ENCODE measurements at places on chromosomes 4 and X.

DNA sequence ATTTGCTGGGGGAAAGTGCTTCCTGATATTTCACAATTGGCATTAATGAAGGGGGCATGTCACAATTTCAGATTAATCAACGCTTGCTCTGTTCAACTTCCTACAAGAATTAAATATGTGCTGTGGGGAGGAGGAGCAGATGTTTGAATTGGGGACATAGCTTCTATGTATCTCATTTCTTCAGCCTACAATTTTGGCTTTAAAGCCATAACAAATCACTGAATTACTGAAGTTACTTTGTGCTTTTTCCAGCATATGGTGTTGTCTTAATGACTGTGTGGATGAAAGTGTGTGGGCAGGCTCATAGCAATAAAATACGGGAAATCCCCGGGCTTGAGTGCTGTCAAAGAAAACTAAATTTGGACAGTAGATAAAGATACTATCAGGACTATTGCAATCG lies 813 bp downstream of the TLR7 start:
- no peak for DNase-seq

- DNase-seq = peak; percentile 16
Observed at GRCh38 chrX:129540722-129541184, 694 bp downstream of the OCRL start.

DNA sequence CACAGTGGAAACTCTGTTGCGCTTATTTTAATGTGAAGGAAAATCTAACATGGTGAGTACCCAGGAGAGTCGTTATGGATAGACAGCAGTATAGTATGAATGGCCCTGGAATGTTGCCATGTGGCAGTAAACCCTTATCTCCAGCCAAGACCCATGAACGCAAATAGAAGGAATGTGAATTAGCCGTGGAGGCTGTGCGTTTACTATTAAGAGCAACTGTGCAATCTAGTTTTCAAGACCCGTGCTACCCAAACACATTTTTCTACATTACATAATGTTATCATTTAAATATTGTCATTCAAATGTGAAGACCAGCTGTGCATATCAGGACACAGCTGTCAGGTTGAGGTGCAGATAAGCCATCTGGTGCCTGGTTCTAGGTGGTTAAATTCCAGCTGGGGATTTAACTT lies 13.3 kb upstream of the AGA start:
- no peak for DNase-seq

- peak; percentile 87 for DNase-seq
Observed at GRCh38 chr4:163332526-163333406, at the start of gene NPY1R. TSS of gene NPY1R (minus strand) at chr4:163332596. CDS start at chr4:163326554, 6,042 bp downstream.

DNA sequence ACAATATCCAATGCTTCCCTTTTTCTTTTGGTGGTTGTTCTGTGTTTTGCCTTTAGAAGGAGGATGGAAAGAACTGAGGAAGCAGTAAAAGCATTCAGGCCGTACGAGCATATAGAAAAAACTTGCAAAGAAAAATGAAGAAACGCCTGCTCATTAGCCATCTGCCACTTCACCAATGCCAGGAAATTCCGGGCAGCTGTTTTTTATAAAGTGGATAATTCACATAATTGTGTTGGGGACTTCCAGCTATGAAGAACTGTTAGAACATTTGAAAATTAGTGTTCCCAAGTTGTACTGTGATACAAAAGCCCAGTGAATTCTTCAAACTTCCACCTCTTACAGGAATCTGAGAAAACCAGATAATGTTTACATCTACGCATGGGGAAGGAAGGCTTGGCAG lies 11.7 kb downstream of the RELL1 start:
- DNase-seq = peak; percentile 58

DNA sequence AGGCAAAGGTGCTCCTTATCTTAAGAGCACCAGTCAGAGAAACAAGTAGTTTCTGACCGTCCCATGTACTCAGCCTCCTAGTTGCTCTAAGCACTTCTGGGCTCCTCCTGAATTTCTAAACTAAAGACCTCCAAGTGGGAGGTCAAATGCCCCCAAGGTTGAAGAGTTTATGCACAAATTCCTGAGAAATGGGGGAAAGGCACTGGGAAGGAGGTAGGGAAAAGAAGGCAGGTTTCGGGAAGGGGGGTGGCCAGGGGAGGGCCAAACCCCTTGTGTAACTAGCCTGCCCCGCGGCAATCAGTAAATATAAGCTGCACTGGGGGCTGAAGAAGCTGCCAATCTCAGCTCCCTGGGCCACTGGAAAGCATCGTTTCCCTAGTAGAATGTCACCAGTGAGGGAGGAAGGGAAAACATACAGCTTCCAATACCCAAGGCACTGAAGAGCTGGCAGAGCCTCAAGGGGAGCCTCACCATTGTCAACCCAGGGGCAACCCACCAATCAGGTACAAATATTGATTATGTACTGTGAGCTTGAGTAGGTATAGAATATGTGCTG lies 3.4 kb downstream of the FOXO4 start:
- DNase-seq = no peak

- DNase-seq = no peak
Observed at GRCh38 chr4:81256059-81256970, 41.3 kb upstream of the PRKG2 start.

DNA sequence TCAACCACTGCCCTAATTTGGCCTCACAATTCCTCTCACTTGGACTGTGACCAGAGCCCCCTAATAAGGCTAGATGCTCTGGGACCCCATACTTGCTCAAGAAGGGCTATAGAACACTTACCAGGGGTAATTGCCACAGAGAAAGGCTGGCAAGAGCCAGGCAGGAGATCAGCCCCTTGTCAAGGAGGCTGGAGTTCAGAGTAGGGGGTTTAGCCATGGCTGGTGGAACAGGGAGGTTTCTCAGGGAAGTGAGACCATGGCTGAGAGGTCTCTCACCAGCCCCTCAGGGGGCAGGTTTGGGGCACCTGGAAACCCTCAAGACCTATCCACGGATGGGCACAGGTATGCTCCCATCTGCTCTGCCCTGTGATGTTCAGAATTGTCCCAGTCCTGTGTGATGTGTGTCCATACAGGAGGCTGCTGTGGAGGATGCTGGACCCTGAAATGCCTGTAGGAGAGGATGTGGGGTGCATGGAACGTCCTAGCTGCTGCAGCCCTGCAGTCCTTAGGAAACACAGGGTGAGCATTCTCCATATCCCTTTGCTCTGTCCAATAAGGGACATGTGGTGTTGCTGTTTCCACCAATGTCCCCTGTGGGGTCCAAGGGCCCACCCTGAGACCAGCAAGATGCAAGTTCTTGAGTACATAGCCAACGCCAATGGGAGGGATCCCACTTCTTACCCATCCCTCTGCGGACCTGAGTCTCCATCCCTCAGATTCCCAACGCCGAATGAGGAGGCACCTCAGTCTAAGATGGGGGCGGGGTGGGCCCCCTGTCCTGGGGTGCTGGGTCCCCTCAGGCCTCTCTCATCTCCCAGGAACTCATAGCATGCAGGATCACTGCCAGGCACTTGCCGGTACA lies 16.4 kb upstream of the HSFX1 start:
- DNase-seq = no peak
